Stimulated activated CD4-positive, alpha-beta T cell treated with anti-CD3 and anti-CD28 coated beads, TNF-alpha, amount 100 ng/mL, for 1 hour (primary cell): ENCODE measurements at places on chromosomes 12 and 14.

DNA sequence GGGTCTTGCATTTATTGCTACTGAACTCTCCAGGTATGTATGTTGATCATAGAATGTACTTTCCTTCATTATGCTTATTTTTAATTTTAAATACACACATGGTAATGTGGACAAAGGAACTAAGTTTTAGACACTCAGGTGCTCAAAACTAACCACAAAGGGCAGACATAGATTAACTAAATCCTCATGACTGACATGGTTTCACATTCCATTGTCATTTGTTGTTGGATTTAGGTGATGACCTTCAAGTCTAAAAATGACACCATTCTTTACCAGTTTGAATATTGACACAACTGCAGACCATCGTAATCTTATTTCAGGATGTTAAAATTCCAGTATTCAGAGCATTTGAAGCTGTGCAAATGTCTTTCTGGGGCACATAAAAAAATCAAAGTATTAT, 128.4 kb downstream of the BBS10 start:
- no peak for DNase-seq

- no peak for DNase-seq
Observed at GRCh38 chr14:80627745-80628144, 313.8 kb downstream of the CEP128 start.

DNA sequence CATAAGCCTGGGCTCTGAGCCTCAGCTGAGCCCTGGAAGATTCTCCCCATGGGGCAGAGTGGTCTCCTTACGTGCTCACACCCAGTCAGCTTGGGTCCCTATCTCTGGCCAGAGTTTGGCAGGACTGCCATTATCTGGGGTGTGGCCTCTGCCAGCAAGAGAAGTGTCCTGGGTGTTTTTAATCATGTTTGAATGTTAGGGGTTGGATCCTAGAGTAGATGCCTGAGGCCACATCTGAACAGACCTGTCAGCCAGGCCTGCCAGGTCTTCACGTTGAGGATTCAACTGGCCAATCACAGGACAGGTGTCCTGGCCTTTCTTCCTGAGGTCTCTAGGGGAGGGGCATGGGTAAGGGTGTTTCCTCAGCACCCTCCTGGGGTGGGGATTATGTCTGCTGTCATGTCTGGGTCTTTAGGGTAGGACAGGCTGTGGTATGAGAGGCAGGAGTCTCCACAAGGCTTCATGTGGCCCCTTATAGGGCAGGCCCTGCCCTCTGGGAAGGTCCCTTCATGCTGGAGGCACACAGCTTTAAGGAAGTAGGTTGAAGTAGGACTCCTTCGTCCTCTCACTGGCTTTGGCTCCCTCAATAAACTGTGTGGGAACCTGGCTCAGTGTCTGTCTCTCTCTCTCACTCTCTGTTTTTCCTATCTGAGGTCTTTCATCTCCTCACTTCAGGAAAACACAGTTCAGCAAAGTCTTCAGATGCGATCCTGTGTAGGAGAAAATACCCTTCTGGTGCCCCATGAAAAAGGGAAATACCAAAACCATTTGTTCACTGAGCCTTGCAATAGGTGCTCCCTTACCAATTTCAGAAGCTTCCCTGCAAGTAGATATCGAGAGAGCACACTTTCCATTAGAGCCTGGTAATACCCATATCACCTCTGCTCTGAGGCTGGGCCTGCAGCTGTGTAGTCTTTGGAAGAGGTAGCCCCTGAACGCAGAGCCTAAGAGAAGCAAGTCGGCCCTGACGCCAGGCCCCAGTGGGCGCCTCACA, 6.7 kb upstream of the FITM1 start:
- no peak for DNase-seq

DNA sequence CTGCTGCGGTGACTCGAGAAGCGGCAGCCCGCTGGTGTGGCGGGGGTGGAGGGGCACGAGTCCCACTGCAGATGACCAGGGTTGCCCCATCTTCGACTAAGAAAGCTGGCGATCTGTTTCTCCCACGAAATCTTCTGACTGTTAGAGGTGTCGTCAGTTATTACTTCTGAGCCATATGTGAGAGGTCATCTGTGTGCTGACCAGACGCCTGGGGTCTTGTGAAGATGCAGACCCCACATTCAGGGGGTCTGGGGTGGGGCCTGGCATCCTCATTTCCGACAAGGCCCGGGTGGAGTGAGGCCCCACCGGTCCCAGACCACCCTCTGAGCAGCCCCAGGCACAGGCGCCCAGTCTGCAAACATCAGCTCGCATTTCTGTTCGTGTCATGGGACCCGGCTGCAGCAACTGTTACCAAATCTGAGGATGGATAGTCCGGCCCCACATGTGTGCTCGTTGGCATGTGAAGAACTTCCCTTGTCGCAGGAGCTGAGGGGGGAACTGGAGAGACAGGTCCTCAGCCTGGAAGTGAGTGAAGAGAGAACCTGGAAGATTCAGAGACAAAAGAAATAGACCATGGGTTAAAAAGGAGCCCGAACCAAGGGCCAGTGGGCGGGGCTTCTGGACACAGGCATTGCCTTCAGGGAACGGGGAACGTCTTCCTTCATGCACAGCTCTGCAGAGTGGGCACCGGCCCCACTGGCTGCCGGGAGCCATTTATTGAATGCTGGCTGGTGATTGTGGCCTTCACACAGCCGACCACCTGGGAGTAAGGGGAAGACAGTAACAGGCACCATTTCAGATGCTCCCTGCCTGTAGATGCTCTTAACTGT, 135.2 kb downstream of the ADGRD1 start:
- no peak for DNase-seq

- no peak for DNase-seq
Observed at GRCh38 chr12:120438495-120439198, 734 bp downstream of the COX6A1 start.

- DNase-seq = no peak
Observed at GRCh38 chr14:51368721-51369163, 128.7 kb downstream of the TMX1 start.

GRCh38 chr12:30828686-30829085, 73.9 kb upstream of the CAPRIN2 start:
- DNase-seq = no peak

DNA sequence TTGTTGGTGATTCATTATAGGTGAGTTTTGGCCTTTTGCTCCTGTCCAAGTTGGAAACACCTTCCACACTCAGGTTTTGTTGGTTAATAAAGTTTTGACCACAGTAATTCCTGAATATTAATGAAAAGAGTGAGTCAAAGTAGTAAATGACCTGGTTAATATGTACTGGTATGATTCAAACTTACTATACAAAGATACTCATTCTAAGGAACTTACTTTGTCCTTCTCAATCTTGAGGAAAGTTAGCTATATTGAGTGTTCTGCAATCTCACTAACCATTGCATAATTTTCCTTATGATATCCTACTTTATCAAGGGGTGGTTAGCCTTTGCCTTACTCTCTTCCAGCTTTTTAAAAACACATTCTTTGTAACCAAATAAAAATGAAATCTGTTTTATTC, 20.9 kb upstream of the HECTD1 start:
- DNase-seq = no peak

- DNase-seq = no peak
Observed at GRCh38 chr14:89000007-89000942, 175.8 kb downstream of the TTC8 start.

DNA sequence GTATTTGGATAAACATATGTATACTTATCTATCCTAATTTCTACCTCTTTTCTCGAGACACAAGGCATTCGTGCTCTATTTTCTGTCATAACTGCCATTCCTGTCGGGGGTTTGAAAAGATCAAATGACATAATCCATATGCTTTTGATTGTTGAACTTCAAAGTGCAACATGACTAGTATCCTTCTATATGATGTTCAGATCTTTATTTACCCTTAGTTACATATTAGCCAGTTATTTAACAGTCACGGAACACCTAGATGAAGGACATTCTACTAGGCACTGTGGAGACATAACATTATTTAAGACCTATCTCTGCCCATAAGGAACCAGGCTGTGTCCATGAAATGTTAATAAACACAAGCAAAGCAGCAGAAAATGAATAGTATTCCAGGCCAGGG, 11.2 kb upstream of the GRIN2B start:
- DNase-seq = no peak

- no peak for DNase-seq
Observed at GRCh38 chr14:50260511-50260910, 29.1 kb upstream of the SOS2 start.
